ENCODE measurements at places on chromosomes 1 and 21.

GRCh38 chr21:25949701-25950100 is 214.9 kb downstream of the GABPA start:
- DNase-seq = no peak

GRCh38 chr1:211236633-211237320 is 22.4 kb upstream of the RCOR3 start:
- DNase-seq = no peak

GRCh38 chr1:230401101-230401500 is 25.0 kb downstream of the PGBD5 start:
- DNase-seq = no peak

DNA sequence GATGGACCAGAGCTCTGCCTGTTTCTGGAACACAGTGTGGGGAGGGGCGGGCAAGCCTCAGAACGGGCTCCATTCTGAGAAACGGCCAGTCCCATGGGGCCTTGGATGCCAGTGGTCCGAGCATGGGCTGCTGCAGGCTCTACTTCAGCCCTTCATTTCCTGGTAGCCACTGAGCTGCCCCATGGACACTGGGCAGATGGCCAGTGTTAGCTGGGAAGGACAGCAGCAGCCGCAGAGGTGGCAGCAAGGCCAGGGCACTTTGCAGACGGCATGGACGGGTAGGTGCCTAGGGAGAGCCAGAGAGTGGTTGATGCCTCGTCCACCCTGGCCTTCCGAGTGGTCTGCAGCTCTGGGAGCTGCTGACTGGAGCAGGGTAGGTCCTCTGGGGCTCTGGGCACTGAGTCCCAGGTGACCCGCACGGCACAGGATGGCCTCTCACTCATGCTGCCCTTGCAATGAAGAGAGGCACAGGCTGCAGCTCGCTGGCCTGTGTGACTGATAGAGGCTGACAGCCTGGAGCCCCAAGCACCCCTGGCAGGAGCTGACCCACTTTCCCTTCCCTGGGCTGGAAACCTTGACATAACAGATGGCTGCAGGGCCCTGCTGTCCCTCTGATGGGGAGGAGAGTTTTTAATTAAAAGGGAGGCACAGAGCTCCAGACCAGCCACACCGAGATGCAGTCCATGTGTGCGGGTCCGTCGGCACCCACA is 87.7 kb upstream of the COL6A1 start:
- DNase-seq = no peak

GRCh38 chr1:212892108-212892507 is 34.0 kb downstream of the FLVCR1 start:
- DNase-seq = no peak

- DNase-seq = no peak
Observed at GRCh38 chr1:236492378-236492777, 31.4 kb upstream of the LGALS8 start.

DNA sequence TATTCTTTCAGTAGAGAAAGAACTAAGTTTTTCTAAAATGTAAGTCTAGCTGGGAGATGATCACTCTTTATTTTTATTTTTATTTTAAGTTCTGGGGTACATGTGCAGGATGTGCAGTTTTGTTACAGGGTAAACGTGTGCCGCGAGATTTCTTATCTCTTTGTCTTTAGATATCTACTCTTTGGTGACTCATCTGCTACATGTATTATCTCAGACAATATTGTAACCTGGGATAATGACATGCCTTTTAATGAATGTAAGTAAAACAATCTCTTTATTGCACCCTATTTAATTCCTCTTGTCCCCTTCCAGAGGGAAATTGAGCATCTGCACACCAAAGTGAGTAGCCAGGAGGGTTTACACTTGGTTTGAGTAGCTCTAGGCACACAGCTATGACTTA is 9.4 kb downstream of the CR2 start:
- no peak for DNase-seq

- DNase-seq = no peak
Observed at GRCh38 chr1:208923946-208924720, 659.4 kb upstream of the CAMK1G start.

DNA sequence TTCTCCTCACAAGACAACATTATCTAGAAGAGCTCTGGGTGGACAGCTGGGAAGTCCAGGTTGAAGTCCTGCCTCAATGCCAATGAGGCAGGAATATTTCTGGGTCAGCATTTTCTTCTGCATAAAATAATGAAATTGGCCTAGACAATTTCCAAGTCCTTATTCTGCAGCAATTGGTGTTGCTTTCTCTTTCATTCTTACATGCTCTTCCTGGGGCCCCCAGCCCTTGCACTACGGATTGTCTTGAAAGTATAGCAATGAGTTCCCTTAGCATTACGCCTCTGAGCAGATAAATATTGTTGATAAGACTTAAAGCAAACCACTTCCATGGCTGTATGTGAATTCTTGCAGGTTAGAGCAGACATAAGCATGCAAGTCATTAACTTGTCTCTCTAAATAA is 188.5 kb downstream of the TGFBR3 start:
- DNase-seq = no peak
